Endothelial cell of umbilical vein (primary cell): ENCODE measurements at places on chromosomes 1 and 21.

GRCh38 chr1:234841710-234842231, 231.8 kb upstream of the IRF2BP2 start:
- DNase-seq: no peak

DNA sequence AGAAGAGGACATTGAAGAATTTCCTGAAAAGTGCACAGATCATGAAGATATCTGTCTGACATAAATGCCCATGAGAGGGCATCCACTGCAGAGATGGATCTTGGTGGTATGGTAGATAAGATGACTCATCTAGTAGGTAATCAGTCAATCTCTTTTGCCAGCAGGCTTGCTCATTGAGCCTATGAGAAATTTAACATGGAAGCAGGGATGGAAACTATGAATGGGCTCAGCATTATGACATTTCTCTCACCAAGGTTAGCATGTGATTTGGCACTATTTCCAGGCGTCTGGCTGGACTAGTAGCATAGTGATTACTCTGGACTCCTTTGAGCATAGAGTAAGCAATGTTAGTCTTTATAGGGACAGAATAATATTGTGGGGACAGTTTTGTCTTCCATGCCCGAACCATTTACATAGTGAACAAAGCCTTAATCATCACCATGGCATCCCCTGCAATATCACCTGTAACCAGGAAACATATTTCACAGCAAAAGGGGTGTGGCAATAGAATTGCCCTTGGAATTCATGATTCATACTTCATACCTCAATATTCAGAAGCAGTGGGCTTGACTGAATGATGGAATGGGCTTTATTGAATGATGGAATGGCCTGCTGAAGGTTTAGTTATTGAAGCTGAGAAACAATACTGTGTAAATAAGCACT, 7.3 kb downstream of the OR2C3 start:
- no peak for DNase-seq

DNA sequence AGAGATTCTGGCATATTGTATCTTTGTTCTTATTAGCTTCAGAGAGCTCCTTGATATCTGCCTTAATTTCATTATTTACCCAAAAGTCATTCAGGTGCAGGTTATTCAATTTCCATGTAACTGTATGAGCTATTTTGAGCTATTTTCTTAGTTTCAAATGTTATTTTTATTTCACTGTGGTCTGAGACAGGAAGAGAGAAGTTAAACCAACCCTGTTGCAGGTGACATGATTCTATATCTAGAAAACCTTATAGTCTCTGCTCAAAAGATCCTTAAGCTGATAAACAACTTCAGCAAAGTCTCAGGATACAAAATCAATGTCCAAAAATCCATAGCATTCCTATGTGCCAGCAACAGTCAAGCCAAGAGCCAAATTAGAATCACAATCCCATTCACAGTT, 1644.0 kb upstream of the B3GALT2 start:
- no peak for DNase-seq

- peak; percentile 16 for DNase-seq
Observed at GRCh38 chr1:15870421-15870820, 22.9 kb downstream of the SPEN start.

- peak; percentile 90 for DNase-seq
Observed at GRCh38 chr1:24201941-24202440, 14.9 kb upstream of the IFNLR1 start.

DNA sequence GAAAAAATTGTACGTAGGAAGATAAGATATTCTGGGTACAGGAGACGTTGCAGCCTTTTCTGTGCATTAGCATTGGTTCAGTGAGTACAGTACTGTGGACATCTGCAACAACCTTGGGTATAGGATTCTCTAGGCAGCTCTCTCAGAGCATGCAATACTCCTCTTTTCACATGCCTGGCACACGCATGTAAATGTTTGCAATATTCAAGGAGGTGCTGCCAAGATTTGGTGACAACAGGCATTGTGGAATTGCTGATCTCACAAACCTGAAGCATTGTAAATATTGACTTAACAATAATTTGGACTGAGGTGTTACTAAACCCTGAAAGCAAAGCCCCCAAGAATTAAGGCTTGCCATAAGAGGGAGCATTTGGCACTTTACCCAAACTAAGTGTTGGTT, 126.8 kb downstream of the GRIK1 start:
- no peak for DNase-seq

- DNase-seq: peak; percentile 81
Observed at GRCh38 chr1:93080179-93080823, 1.2 kb downstream of the MTF2 start.

- DNase-seq: no peak
Observed at GRCh38 chr21:42467140-42467983, 28.7 kb downstream of the RSPH1 start.

- DNase-seq: peak; percentile 72
Observed at GRCh38 chr1:100400404-100400803, 48.1 kb downstream of the CDC14A start.

DNA sequence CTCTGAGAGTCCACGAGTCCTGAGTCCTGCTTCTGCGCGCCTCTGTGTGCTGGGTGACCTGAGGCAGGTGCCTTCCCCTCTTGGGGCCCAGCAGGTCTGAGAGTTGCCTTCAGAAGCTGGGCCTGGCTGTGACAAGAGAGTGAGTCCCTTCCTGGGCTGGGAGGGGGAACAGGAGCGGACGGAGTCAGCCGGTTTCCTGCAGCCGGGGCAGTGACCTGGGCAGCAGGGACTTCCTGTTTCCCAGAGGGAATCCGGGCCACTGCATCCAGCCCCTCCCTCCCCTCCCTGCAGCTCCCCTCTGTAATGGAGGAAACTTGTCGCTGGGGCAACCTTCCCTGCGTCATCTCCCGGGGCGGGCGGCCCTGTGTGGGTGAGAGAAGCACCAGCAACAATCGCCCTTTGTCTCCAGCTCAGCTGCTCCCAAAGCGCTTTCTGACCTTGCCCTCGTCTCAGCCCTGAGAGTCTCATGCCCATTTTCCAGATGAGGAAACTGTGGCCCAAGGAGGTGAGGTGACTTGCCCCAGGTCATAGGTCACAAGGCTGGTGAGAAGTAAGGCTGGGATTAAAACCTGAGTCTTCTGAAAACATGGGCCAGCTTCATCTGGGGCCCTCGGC, 61.1 kb downstream of the SDC3 start:
- DNase-seq: peak; percentile 81

DNA sequence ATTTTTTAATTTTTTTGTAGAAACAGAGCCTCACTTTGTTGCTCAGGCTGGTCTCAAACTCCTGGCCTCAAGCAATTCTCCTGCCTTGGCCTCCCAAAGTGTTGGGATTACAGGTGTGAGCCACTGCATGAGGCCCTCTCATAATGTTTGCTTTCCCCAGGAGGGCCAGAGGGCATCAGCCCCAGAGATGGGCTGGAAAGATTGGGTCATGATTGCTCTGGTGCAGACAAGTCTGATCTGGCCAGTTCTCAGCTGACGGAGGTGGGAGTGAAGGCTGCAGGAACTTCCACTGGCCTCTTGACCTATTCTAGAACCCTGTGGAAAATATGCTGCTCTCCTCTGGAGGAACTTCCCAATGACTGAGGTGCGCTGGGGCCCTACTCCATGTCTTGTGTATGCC, 43.4 kb upstream of the RD3 start:
- DNase-seq: no peak

- DNase-seq: no peak
Observed at GRCh38 chr1:21818656-21819055, 6.6 kb downstream of the LDLRAD2 start.

GRCh38 chr1:81664341-81664740, 136.4 kb upstream of the ADGRL2 start:
- DNase-seq: no peak

DNA sequence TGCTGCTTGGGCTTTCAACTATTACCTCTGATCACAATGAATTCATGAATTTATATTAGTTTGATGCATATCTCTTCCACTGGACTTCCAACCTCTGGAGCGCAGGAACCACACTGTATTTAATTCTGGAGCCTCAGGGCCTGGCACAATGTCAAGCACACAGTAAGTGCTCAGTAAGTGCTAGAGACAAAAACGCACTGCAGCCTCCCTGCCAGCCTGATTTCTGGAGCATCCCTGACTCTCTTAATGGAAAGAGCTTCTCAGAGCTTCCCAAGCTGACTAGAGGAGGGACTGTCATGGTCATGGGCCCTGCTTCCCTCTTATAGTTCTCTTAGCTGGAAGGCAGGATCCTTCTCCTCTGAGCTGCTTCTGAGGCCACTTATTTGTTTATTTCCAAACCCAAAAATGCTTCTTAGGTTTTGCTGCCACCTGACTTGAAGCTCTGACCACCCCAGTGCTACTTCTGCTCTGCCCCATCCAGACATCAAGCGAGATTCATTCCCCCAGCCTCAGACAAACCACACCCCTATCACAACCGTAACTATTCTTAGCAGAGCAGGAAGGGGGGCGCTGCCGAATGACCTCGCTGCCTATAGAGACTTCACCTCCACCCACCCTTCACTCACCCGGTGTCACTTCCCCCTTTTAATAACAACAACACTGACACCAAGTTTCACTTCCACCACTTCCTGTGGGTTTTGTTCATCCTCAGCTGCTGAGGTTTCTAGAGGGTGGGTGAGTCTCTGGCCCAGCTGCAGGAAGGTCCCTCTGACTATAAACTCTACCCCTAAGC, 33.6 kb downstream of the NUAK2 start:
- DNase-seq: peak; percentile 42

- DNase-seq: no peak
Observed at GRCh38 chr1:217268058-217268457, 362.8 kb downstream of the GPATCH2 start.

- DNase-seq: peak; percentile 52
Observed at GRCh38 chr1:240946926-240947325, 335.0 kb upstream of the GREM2 start.

DNA sequence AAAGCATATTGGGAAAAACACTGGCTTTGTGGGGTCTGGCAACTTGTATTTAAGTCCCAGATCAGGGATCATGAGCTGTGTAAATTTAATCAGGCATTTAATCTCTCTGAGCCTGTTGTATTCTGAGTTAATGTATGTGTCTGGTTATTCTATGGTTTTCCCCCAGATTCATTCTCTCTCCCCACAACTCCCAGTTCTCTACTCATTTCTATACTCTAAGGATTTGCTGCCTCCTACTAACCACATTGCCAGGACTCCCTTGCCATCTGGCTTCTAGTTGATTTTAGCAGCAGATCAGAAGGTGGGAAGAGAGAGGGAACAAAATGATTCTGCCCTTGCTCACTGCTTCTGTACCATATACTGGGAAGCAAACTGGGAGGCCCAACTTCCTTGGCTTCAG, 31.4 kb upstream of the S1PR1 start:
- DNase-seq: no peak

- DNase-seq: no peak
Observed at GRCh38 chr1:100952104-100952745, 56.3 kb downstream of the SLC30A7 start.

DNA sequence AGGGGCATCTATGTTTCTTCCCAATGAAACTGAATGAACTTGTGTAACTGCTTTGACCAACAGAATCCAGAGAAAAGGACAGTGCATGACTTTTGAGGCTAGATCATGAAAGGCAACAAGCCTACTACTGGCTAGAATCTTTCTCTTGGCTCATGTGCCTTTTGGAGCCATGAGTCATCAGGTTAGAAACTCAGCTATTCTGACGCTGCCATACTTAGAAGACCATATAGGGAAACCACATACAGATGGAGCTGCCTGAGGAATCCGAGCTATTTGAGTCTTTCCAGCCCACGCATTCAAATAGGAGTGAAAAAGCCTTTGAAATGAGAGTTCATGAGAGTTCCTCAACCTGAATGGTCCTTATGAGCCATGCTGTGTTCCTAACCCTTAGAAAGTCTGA, 738.5 kb upstream of the CHRM3 start:
- no peak for DNase-seq

DNA sequence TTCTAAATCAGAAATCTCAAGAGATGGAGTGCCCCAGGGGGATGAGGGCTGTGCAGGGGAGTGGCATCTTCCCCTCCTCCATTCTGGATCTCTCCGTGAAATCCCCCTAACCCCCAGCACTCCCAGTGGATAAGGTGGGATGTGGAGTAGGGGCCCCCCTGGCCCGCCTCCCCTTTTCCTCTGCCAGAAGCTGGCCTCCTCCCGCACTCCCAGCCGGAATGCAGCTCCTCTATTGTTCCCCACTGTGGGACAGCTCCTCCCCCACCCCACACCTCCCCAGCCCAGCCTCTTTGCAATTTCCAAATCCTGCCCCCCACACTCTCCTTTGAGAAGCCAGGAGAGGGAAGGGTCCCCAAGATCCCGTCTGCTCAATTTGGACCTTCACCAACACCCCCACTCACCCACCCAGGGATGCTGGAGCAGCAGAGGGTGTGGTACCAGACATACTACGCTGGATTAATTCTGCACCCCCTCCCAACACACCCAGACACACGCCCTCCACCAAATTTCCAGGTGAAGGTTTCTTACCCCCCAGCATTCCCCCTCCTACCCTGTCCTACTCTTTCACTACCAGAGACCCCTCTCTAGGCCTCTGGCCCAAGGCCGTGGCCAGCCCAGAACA, 1.9 kb downstream of the MEX3A start:
- no peak for DNase-seq

DNA sequence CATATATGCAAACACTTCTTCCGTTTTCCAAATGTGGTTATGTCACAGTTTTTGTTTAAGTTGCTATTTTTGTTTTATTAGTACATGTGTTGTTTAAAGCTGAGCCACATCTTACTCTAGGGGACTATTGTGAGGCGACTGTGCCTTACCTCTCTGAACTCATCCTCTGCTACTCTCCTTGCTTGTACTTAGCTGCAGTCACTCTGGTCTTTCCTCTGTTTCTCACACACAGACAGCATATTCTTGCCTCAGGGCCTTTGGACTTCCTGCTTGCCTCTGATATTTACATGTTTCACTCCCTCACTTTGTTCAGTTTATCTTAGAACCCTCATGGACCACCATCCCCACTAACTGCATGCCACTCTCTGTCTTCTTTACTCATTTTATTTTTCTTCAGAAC, 101.1 kb downstream of the MACF1 start:
- DNase-seq: no peak

DNA sequence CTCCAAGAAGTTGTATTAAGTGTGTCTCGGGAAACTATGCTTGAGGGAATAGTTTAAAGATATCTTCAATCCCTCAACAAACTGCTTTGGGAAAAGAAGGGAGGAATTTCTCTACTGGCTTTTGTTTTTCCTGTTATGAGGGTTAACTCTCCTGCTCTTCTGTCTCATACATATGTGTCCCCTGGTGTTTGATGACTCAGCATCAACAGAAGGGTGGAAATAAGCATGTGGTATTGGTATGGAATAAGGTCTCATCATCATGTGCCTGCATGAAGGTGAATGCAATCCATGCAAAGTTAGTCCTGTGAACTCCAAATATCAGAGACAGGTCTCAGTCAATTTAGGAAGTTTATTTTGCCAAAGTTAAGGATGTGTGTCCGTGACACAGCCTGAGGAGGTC, 27.2 kb upstream of the ADAR start:
- DNase-seq: no peak

DNA sequence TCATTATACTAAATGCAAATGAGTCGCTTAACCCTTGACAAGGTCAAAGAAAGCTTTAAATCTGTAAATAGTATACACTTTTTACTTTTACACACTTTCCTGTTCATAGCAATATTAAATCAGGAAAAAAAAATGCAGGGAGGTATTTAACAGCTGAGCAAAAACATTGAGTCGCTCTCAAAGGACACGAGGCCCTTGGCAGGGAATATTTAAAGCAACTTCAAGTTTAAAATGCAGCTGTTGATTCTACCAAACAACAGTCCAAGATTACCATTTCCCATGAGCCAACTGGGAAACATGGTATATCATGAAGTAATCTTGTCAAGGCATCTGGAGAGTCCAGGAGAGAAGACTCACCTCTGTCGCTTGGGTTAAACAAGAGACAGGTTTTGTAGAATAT, 62.7 kb downstream of the CAPN2 start:
- DNase-seq: peak; percentile 11
